ENCODE measurements at places on chromosomes 3 and 15.
A peak's percentile ranks its signal among the peaks of the same experiment; 100 is the strongest.

DNA sequence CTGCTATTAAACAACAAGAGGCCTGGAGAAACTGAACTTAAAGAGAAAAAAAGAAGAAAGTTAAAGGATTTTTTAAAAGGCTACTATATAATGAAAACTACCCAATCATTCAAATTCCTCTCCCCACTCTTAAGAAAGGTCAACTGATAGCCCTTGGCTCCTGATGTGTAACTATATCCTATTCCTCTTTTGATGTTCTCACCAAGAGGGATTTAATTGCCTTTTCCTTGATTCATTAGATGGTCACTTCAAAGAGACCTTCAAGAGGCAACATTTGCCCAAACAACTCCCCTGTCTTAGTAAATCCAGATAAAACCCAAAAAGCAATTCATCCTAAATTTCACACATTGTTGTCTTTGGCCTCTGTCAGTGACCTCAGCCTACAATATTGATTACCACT lies 86.0 kb downstream of the FMN1 start:
- no peak for DNase-seq

GRCh38 chr3:190586631-190587011 lies 72.7 kb downstream of the IL1RAP start:
- peak; percentile 71 for DNase-seq

DNA sequence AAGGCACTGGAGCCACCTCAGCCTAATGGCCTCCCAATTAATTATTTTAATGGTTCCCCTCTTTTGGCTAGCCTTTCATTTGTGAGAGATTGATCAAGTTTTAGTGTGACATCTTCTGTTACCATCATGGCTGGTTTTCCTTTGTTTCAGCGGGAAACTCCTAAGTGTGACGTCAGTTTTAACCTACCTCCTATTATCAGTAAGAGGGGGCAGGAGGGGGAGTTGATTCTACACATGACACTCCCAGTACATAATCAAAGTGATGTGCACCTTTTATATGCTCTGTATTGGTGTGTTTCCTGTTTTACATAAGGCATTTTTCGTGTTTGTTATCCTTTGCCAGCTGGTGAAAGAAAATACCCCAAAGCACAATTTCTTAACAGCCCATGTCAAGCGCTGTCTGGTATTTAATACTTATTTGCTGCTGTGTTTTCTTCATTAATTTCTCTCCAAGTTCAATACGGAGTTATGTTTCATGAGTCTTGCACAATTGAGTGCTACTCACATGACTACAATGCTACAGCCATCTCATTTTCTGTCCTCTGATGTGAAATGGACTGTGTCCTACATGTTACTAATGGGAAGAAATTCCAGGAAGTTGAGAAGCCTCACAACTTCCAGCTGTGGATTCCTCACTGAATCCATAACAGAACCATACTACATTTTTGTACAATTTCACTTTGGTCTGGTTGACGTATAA lies 52.2 kb upstream of the POLR2M start:
- peak; percentile 85 for DNase-seq

- no peak for DNase-seq
These were observed 777 bp downstream of the LOXL1 start for GRCh38 chr15:73927003-73927475.

DNA sequence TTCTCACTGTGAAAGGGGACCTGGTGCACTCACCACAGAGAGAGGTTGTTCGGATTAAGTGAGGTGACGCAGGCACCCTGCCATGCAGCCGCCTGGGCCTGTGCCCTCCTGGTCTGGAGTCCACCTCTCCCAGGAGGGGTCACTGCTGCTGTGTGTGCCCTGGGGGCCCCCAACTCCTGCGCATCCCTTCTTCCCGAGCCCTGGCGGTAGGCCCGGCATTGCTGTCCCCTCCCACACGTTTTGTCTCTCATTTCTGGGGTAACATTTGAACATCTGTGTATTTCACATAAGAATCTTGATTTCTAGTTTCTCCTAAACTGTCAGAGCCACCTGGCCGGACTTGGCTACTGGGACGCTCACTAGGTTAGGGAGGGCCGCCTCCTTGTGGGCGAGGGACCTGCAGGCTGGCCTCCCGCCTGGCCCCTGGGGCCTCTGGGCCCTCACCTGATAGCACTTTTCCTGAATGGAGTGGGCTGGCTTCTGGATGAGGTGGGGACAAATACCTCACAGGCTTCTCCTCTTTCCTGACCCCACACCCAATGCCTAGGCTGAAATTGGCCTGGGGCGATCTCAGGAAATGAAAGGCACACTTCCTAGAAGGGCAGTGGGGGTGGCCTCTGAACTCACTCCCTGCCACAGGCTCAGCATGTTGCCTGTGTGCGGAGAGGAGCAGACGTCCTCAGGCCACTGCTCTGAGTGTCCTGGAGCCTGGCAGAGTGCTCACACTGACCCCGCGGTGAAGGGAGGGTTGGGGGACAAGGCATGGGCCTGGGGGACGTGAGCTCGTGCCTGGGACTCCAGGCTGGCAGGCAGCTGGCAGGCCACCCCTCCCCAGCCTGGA lies 104.2 kb upstream of the PRR23E start:
- DNase-seq, result no peak

GRCh38 chr3:13039213-13039896 lies 33.9 kb downstream of the IQSEC1 start:
- no peak for DNase-seq

DNA sequence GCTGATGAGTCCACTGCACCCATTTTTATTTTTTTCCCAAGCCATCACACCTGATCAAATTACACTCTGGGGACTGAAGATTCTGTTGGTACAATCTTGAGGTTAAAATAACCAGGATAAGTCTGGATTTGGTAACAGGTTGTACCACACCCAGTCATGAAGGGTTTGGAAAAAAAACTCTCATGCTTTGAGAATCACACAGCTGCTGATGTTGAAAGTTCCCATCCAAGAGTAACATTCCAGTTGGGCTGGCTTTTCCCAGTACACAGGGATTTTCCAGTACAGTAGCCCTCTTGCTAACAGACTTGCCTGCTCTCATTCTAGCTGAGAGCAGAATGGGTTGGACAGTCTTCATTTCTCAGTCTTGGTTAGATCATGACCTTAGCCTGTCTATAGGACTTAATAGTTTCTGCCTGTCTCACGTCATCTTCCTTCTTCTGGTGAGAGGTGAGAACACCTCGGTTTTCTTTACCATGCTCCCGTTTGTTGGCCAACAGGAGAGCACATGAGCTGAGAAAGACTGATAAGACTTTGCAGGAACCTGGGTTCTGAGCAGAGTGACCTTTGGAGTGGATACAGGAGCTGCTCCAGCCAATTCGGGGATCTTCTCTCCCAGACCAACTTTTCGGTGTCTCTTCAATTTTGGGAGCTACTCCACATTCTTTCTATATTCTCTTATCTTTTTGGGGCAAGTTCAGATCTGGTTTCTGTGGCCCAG lies 300.1 kb upstream of the LYSMD4 start:
- peak; percentile 84 for DNase-seq

GRCh38 chr3:189229196-189229828 lies 57.5 kb downstream of the TPRG1 start:
- no peak for DNase-seq

DNA sequence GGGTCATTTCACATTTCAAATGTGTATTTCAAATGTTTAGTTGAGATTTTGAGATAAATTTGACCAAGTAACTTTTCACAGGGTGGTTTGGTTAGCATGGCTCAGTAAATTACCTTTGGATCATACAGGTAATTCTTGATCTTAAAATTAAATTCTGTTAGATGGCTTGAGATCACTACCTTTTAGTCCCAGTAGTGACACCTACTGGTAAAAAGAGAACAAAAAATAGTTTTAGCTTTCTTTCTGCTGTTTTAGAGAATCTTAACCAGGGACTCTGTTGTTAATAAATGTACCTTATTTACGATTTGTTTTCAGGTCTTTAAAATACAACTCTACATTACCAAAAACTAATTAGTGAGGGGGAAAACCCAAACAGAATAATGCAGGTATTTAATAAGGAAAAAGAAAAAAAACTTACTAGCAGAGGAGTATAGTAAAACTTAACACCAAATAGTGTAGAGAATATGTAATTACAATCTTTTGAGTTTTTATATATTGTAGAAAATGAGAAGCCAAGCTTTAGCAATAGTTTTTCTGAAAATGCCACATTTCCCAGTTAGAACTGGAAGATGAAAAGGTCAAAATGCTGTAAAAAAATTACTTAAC lies 620.3 kb upstream of the AGTR1 start:
- peak; percentile 53 for DNase-seq

GRCh38 chr15:73851689-73852088 lies 21.7 kb upstream of the TBC1D21 start:
- DNase-seq, result peak; percentile 69

- no peak for DNase-seq
These were observed 364.6 kb upstream of the AGTR1 start for GRCh38 chr3:148333091-148333490.

DNA sequence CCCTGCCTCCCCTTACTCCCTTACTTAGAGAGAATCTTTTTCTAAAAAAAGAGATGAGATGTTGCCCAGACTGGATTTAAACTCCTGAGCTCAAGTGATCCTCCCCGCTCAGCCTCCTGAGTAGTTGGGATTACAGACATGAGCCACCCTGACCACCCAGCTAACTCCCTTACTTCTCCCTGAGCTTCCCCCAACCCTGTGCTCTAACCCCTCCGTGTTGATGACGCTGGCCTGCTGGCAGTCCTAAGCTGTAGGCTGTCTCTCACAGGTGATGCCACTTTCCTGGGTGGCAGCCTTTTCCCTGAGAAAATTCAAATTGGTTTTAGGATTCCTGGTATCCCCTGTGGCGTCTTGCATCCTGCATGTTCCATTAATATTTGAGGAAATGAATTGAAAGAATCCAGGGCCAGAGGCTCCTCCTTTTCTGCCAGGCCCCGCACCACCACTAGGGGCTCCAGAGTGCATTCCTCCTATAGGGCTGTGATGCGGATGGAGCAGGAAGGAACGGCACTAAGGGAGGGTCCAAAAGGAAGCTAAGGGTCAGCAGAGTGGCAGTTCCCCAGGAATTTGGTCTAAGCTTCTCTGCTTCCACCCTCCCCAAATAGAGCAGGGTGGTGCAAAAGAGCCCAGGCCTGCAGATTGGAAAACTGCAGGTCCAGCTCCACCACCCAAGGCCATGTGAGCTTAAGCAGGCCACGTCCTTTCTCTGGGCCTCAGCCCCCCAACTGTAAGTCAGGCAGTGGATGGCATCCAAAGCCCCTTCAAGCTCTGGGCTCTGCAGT lies 101.1 kb downstream of the DAPK2 start:
- DNase-seq, result peak; percentile 36

- no peak for DNase-seq
These were observed 2.5 kb upstream of the AMT start for GRCh38 chr3:49424816-49425215.

- peak; percentile 59 for DNase-seq
These were observed 272.5 kb upstream of the TGFBR2 start for GRCh38 chr3:30333903-30334302.

GRCh38 chr3:100834332-100834731 lies 125.0 kb downstream of the TFG start:
- no peak for DNase-seq

GRCh38 chr3:184337399-184337714 lies at the start of gene FAM131A:
Gene FAM131A (plus strand): TSS chr3:184337600. CDS start chr3:184337631, 31 bp downstream.
- peak; percentile 61 for DNase-seq

DNA sequence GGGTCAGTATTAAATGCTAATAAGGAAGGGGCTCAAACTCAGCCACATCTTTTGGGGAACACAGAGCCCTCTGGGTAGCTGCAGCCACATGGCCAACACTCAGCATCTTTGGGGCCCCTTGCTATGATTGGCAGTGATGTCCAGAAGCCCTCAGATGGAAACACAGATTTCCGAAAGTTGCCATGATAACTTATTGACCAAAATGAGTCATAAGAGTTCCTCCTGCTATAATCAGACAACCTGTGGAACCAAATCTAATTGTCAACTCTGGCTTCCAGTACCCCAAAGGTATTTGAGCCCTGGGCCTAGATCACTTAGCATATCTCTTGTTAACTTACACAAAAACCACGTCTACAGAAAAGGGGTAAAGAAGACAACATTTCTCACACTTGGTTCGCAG lies 392.2 kb downstream of the KCNH8 start:
- DNase-seq, result no peak

- peak; percentile 95 for DNase-seq
These were observed 154.0 kb upstream of the THBS1 start for GRCh38 chr15:39426552-39427532.

DNA sequence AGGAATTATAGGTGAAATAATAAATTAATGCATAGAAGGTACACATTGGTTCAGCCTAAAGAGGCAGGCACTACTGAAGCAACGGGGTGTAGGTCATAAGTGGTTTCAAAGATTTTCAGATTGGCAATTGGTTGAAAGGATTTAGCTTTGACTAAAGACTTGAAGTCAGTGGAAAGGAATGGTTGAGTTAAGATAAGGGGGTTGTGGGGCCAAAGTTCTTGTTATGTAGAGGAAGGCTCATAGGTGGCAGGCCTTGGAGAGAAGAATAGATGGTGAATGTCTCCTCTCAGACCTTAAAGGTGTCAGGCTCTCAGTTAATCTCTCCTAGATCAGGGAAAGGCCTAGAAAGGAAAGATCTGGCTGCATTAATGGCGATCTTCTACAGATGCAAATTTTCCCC lies 209.8 kb downstream of the ATP10A start:
- no peak for DNase-seq

GRCh38 chr15:29103824-29104565 lies 165.6 kb downstream of the NSMCE3 start:
- DNase-seq, result peak; percentile 78

- no peak for DNase-seq
These were observed 93.4 kb downstream of the KCNMB2 start for GRCh38 chr3:178629430-178630178.

- peak; percentile 21 for DNase-seq
These were observed 347 bp upstream of the C3orf62 start for GRCh38 chr3:49277383-49277775.

GRCh38 chr15:31579976-31580375 lies 253.3 kb downstream of the KLF13 start:
- DNase-seq, result no peak

DNA sequence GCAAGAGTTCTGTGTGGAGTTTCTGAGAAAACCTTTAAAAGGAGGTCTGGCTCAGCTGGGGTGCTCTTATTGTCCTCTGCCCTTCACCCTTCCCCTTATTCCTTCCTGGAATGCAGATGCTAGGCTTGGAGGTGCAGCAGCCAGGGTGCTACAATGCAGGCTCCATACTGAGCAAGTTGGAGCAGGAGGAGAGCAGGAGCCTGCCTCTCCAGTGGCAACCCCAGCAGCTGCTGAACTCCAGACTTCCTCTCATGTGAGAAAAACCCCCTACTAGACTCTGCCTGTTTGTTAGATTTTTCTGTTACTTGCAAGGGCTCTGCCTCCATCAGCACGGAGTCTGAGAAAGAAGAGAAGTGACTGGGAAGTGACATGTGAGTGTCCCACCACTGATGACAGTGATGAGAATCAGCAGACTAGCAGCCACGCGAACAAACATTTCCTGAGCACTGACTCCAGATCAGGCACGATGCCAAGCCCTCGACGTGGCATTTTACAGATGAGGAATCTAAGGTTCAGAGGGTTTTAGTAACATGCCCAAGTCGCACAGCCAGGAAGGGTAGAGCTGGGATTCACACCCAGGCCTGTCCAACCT lies 16.1 kb upstream of the RARRES1 start:
- peak; percentile 35 for DNase-seq

Data from fibroblast of lung (primary cell).